Tongue (tissue), 3 donors: ENCODE measurements at places on chromosomes 3 and 15.

DNA sequence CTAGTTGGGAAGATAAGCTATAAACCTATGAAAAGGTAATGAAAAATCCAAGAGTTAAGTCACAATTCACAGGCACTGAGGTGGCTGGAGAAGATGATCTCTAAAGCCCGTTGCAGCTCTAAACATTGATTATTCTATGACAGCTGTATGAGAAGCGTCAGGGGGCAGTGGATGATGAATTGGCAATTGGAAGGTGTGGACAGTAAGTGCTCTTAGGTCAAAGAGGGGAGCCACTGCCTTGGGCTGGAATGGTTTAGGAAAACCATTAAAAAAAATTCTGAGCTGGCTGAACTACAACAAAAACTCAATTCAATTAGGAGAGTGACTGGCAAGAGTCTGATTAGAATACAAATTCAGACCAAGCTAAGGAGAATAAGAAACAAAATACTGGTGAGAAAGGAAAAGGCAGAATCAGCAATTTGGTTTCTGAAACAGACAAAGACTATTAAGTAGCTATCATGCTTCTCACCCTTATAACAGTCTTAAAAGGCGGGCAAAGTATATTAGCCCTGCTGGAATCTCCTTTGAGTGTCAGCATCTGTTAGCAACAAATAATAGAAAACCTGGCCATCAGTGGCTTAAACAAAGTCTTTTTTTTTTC, 8.8 kb upstream of the NMD3 start:
- DNase-seq = no peak

- DNase-seq = no peak
Measured at GRCh38 chr15:89096664-89097063, 8.4 kb downstream of the ABHD2 start.

- no peak for DNase-seq
Measured at GRCh38 chr3:21682206-21682605, 68.8 kb downstream of the ZNF385D start.

GRCh38 chr15:90558171-90558573, 28.4 kb downstream of the CRTC3 start:
- peak; percentile 52 for DNase-seq

- DNase-seq = no peak
Measured at GRCh38 chr3:129162729-129163579, 2.1 kb upstream of the ISY1 start.

- DNase-seq = no peak
Measured at GRCh38 chr3:138948371-138949001, 1.5 kb downstream of the FOXL2NB start.

- DNase-seq = no peak
Measured at GRCh38 chr3:38002291-38002876, 11.8 kb downstream of the VILL start.

GRCh38 chr3:149299938-149300801, 33.3 kb downstream of the TM4SF18 start:
- no peak for DNase-seq

GRCh38 chr15:67914537-67915460, 75.0 kb upstream of the RNU6-1 start:
- DNase-seq = peak; percentile 85

DNA sequence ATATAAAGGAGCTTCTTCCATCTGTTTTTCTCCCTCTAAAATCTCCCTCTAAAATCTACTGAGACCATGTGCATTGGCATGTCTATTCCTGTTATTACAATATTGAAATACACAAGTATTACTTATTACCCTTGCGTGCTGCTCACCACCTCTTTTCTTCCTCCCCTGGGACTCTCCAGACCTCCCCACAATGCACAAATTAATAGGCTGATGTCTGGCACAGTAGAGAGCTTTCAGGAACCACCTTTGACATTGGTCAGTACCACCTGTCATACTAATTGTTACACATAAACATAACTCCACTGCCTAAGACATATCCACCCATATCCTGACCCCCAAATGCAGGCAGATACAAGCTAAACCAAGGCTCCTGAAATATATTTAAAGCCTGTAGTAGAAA, 722.6 kb downstream of the FHIT start:
- no peak for DNase-seq
